GM12891 (cell line): ENCODE measurements at places on chromosomes 4 and X.

DNA sequence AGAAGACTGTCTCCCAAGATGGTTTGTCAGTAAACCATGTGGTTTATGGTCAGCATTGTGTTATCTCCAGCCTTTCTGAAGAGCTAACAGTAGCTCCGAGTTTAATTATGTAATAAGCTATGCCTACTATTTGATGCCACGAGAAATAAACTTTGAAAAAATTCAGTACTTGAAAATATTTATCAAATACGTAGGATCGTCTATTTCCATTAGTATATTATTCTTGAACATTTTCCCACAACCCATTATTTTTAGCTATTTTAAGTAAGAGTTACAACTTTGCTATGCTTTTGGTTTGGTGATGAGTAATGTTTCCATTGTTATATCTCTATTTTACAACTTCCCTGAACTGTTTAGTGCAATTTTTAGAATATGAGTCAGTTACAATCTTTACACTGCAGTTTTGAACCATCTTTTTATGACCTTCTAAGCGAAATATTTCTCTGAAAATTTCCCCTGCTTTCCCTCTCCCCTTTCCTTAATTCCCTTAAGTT, 44.5 kb upstream of the TRIM2 start:
- DNase-seq = no peak

- DNase-seq = no peak
Measured at GRCh38 chr4:8336412-8337075, 67.0 kb downstream of the HTRA3 start.

- DNase-seq = peak; percentile 1
Measured at GRCh38 chrX:115616943-115617563, 56.1 kb downstream of the PLS3 start.

DNA sequence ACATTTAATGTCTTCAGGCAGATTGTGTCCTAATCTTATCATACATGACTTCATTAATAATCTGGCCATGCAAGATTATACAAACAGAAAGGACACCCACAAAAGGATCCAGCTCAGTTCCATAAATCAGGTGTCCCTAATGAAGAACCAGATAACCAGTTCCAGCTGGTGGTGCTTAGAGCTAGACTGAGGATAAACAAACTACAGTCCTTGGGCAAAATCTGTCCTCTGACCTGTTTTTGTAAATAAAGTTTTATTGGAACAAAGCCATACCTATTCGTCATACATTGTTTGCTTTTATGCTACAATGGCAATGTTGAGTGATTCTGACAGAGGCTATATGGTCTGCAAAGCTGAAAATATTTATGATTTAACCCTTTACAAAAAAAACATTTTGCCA, 199.5 kb downstream of the MID1IP1 start:
- DNase-seq = no peak

DNA sequence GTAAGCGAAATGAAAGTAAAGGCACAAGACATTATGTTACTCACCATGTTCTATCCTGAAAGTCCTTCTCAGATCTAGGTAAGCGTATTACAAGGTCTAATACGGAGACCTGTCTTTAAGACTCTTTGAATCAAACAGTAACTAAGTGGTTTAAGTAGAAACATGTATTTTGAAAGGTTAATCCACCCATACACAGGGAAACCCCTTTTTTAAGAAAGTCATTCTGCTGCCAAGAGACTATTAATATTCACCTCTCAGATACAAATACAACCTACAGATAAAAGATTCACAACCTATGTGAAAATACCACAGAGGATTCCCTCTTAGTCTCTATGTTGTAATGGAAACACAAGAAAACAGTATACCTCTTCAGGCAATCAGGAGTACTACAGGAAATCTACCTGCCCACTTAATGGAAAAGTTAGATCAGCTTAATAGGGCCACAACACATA, 63.2 kb upstream of the TNIP3 start:
- DNase-seq = no peak

DNA sequence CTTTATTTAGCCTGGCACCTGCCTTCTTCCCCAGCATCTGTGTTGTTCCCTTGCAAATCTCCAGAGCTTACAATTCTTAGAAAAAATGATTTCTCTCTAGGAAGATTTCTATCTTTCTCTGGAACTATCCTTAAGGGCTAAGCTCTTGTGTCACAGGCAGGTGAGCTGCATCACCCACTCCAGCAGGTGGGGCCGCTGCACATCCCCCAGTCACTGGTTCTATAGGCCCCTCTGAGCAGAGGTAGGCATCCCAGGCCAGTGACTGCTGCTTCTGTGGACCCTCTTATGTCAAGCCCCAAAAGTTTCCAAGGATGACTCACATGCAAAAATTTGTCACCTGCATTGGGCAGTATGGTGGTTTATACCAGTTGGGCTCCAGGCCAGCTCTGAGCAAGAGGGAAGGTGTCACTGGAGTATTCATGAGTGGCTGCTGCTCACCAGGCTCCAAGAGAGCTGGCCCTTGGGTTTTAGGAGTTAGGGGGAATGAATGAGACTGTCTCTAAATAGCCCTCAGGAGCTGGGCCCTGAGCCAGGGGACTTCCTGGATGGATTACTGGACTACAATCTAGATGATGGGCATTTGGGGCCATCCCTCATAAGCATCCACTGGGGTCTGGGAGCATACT, 208.1 kb upstream of the EOLA2 start:
- no peak for DNase-seq

DNA sequence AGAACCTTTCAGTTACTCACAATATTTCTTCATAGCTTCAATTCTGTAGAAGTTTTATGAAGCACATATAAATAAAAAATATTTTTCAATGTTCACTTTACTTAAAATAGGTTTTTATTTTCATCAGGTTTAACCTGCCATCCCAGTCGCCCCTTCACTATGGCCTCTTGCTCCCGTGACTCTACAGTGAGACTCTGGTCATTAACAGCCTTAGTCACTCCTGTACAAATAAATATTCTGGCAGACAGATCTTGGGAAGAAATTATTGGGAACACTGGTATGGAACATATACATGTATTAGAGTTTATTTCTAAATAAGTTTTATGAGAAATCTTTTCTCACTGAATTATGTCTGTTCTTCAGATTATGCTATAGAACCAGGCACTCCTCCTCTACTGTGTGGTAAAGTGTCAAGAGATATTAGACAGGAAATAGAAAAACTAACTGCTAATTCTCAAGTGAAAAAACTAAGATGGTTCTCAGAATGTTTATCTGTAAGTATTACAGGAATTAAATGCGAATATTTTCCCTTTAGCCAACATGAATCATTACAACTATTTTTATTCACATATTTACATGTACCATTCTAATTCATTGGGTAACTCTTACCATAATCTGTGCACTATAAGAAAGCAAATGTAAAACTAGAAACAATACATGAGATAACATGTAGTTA, 45.6 kb downstream of the SPATA4 start:
- no peak for DNase-seq

DNA sequence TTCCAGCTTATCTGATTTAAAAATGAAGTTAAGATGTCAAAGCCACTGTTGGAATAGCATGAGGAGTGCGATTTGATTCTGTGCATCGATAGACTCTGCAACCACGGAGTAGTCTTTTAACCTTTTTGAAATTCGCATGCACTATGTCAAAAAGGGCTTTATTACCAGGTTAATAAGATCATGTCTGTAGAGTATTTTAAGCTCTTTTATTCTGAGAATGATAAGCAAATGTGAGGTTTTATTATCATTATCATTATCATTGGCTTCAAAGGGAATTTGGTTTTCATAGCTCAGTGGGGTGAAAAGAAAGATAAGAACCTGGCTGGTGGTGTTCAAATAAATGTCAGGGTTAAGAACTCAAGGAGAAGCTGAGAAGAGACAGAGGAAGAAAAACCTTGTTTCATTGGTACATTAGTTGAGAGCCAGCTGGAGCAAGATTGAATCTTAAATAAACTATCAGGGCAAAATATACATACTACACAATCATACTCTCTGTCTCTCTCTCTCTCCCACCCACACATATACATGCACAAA, 102.6 kb downstream of the MMRN1 start:
- no peak for DNase-seq

GRCh38 chr4:87462102-87462501, 39.7 kb downstream of the NUDT9 start:
- no peak for DNase-seq

DNA sequence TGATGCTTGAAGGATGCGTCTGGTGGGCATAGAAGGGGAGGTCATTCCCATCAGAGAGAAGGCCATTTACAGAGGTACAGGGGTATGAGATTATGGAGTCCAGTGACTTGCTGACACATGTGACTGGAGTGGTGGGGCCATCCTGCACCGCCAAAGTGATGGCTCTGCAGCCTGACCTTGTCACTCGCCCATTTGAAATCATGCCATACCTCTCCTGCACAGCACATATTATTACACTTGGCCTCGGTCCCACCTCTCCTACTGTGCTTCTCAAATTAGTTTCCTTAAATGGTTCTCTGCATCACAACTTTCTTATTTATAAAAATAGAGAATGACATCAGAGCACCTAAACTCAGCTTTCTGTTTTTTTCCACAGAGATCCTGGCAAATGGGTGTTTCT, 60.7 kb upstream of the HAND2 start:
- DNase-seq = no peak

DNA sequence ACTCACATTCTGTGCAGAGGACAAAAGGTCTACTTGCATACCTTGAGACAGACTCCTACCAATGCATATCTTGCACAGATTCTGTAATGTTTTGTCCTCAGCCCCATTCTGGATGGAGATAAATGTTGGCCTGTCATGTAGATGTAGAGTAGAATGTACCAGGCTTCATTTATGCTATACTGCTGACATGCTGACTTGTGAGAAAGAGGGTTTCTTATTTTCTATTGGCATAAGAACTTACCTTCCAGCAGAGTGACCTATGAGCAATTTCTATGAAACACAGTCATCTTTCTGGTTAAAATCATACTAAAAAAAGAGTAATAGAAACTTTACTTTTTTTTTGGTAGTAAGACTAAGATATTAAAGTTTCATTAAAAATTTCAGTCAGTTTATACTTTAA, 17.2 kb downstream of the SLC4A4 start:
- no peak for DNase-seq

DNA sequence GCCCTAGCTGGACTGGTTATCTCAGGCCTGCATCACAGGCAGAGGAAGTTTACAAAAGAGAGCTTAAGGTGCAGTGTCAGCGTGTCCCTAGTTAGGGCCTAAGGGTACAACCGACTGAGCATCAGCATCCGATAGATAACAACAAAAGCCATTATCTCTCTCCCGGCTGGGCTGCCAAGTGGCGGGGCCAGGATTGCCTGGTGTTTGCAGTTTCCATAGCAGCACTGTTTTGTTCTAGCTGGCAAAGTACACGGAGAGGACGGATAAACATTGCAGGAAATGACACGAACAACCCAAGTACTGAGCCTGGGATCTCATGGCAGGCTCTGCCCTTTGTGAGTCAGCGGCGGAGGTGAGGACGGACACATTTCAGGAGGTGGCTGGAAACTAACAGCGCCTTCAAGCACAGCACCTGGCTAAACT, 104.7 kb upstream of the NOCT start:
- DNase-seq = no peak

GRCh38 chrX:20274121-20274520, 7.4 kb upstream of the RPS6KA3 start:
- DNase-seq = no peak

DNA sequence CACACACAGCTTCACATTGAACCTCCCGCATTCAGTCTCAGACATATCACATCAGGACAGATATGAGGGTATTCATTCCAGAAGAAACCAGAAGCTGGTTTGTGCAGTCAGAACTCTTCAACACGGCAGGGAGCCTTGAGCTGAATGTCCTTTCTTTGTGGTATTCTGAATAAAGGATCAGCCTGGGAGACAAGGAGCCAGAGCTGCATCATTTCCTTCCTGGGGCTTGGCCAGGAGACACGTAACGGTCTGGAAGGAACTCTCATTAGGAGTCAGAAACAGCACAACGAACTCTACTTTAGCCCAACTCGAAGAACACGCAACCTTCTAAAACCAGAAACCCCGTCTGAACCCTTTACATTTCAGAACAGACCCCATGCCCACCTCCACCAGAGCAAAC, 46.4 kb downstream of the KDR start:
- DNase-seq = no peak

- DNase-seq = no peak
Measured at GRCh38 chrX:77628294-77629025, 157.6 kb downstream of the ATRX start.

DNA sequence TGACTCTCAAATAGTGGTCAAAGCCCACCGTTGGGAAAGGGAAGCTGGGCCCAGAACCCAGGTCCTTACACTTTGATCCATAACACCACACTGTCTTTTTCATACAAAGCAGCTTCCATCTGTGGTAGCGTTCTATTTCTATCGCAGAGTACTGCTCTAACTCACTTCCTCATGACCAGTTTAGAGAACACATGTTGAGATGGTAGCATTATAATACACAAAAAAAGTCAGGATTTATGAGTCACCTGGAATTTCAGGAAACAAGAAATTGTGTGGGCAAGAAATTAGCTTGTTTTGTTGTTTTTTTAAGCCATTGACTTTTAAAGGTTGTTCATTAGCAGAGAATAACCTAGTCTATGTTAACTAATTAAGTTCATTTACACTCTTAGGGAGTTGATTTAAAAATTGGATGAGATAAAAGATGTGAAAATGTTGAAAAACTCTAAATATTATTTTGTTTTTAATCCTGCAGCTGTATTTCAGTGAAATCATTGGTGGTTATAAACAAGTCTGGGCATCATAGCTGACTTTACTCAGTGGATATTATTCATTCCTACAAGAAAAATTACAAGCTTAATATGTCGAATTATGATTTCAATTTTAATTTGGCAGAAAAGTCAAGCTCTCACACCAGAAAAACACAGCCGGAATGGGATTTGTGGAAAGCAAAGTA, 1011.1 kb upstream of the HS3ST1 start:
- DNase-seq = no peak

GRCh38 chr4:93467484-93468155, 360.9 kb upstream of the ATOH1 start:
- DNase-seq = no peak

- DNase-seq = no peak
Measured at GRCh38 chr4:98570151-98570797, 88.1 kb downstream of the TSPAN5 start.

DNA sequence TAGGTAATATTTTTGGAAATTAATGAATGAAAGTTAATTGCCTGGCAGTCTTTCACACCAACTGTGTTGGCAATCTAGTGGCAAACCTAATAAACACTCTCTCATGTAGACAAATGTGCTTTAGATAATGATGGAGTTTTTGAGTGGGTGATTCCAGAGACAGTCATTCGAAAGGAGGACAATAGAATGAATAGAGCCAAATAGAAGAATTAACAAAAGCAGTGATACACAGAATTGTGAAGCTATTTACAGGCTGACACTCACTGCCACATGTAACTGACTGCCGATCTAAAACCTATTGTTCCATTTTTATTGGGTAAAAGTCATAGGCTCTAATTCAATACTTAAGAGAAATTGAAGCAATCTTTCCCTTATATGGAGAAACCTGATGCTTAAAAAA, 338.5 kb downstream of the PCDH7 start:
- DNase-seq = no peak

- no peak for DNase-seq
Measured at GRCh38 chr4:37517326-37517725, 168.8 kb downstream of the RELL1 start.

GRCh38 chr4:173009129-173009823, 159.3 kb upstream of the GALNT7 start:
- DNase-seq = no peak

GRCh38 chr4:82629238-82630000, 67.6 kb upstream of the TMEM150C start:
- no peak for DNase-seq
